ENCODE measurements at places on chromosomes 2 and 18.

GRCh38 chr2:187991389-187991788, 300.3 kb upstream of the GULP1 start:
- DNase-seq, result no peak

GRCh38 chr2:43239981-43240765, 13.8 kb upstream of the ZFP36L2 start:
- DNase-seq, result no peak

- DNase-seq, result no peak
Measured at GRCh38 chr18:41126541-41127235, 828.3 kb upstream of the PIK3C3 start.

- no peak for DNase-seq
Measured at GRCh38 chr2:171669121-171669520, 18.1 kb upstream of the DYNC1I2 start.

- no peak for DNase-seq
Measured at GRCh38 chr2:134410006-134410405, 156.1 kb downstream of the MGAT5 start.

GRCh38 chr2:43537137-43537536, 58.7 kb downstream of the THADA start:
- no peak for DNase-seq

DNA sequence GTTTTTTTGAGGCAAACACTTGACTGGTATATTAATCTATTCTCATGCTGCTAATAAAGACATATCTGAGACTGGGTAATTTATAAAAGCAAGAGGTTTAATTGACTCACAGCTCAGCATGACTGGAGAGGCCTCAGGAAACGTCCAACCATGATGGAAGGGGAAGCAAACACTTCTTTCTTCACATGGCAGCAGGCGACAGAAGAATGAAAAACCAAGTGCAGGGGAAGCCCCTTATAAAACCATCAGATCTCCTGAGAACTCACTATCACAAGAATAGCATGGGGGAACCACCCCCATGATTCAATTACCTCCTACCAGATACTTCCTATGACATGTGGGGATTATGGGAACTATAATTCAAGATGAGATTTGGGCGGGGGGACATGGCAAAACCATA, 136.2 kb upstream of the MAPRE2 start:
- DNase-seq, result no peak

DNA sequence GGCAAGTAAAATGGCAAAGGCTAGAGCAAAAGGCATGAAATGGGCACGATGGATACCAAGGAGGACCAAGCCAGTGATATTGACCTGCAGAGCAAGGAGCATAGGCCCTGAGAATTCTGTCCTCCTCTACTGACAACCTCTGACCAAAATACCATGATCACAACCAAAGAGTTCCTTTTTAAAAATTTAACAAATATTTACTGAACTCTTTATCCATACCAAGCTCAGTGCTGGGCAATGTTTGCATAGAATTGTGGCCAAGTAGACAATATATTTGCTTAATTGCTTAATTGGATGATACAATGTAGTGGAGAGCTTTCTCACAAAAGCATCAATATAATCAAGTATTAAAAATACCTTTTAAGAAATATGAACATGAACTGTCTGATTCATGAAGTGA, 265.7 kb downstream of the ICOS start:
- no peak for DNase-seq

GRCh38 chr2:102304268-102304667, 7.1 kb upstream of the IL1RL1 start:
- DNase-seq, result no peak

DNA sequence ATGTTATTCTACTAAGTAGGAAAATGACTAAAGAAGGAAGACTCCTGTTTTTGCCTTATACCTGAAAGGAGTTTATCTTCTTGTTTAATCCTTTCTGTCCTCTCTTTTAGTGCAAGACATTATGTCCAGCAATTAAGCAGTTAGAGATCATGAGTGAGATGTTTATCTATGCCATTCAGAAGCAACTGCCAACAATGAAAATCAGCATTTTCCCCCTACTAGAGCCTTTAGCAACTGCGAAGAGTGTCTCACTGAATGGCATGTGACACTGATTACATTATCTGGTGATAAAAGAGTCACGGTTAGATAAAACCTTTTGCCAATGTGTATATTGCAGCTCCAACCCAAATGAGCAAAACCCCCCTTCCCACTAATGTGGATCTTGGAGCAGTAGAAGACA, 357.7 kb upstream of the SYT4 start:
- DNase-seq, result no peak

DNA sequence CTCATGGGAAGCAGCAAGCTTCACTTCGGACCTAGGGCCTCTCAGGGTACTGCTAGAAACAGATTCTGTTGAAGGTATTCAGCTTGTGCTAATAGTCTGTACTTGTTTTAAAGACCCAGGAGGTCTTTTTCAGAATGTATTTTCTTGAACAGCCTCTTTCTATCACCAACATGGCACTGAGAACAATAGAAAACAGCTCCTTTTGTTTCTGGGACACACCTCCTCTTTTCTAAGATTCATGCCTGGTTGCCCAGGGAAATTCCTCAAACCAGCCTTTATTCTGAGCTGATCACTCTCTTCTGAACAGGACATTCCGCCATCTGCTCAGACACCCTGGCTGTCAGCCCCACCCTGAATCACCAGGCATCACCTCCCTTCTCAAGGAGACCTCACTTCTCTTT, 389.6 kb downstream of the TGIF1 start:
- no peak for DNase-seq

DNA sequence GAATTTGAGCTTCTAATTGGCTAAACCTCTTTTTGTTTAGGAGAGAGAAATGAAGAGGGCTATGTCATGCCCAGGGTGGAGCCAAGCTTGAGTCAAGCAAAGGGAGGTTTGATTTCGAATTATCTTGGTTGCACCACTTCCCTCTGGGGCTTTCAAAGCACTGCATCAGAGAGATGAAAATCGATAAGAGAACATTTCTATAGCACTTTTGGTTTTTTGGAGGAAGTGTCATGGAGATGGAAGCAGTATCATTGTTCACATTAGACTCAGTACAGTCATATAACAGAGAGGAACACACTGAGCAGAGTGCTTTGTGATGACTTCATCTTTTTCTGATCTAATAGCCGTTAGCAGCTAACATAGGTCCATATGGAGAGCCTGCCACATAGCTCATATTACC, 120.3 kb upstream of the UXS1 start:
- DNase-seq, result peak; percentile 20

DNA sequence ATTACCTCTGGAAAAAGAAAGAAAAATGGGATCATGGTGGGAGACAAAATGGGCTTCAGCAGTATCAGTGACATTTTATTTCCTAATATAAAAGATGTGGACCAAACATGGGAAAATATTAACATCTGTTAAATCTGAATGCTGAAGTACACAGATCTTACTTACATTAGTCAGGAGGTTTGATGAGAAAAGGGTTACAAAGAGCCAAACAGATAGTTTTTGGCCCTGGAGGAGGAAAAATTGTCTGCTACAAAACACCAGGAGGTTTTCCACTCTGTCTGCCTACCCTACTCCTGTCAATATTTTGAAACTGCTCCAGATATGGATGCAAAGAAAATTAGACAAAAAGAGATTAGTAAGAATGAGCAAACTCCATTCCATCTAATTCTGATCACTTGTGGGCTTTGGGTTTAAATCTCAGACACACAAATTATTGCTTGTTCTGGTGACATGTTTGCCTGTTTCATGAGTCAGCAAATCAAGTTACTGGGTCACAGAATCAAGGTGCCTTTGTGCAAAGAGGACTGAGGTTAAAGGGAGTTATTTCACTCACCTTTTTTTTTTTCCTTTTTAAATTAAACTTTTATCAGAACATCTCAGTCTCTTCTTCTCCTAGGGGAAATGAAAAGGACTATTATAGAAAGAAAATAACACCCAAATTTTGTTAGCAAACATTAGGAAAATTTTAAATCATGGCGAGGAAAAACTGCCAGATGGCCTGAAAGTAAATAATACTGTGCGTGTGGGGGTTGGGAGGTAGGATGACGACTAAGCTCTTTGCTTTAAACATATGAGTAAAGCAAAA, 87.0 kb upstream of the SPATS2L start:
- no peak for DNase-seq

GRCh38 chr2:102063487-102063911, 71.7 kb downstream of the IL1R2 start:
- DNase-seq, result no peak
